Hypothalamus (tissue), 51 donors: ENCODE measurements at places on chromosomes 4 and X.

- no peak for DNase-seq
Measured at GRCh38 chr4:24923550-24923949, 10.7 kb upstream of the CCDC149 start.

DNA sequence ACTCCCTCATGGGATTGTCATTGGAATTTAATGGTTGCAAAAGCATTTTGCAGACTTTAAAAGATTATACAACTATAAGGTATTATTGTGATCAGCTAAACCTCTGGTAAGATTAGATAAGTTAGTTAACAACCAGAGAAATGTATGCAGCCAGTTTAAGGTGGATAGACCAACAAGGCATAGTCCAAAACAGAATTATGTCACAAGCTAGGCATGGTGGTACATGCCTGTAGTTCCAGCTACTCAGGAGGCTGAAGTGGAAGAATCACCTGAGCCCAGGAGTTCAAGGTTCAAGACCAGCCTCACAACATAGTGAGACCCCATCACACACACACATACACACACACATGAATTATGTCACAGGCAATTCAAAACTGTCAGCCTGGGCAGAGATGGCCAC, 54.7 kb upstream of the KLHL13 start:
- no peak for DNase-seq

DNA sequence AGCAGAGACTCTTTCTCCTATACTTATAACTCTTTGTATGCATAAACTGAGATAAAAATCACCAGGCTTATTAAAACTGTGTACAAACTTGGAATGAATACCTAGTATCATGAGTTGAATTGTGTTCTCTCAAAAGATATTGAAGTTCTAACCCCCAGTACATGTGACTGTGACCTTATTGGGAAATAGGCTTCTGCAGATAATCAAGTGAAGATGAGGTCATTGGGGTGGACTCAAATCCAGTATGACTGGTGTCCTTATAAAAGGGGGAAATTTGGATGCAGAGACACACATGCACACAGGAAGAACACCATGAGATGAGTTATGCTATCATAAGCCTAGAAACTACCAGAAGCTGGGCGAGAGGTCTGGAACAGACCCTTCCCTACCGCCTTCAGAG, 26.2 kb downstream of the ZNF827 start:
- DNase-seq = no peak

GRCh38 chr4:41873380-41874295, 61.6 kb upstream of the TMEM33 start:
- no peak for DNase-seq

DNA sequence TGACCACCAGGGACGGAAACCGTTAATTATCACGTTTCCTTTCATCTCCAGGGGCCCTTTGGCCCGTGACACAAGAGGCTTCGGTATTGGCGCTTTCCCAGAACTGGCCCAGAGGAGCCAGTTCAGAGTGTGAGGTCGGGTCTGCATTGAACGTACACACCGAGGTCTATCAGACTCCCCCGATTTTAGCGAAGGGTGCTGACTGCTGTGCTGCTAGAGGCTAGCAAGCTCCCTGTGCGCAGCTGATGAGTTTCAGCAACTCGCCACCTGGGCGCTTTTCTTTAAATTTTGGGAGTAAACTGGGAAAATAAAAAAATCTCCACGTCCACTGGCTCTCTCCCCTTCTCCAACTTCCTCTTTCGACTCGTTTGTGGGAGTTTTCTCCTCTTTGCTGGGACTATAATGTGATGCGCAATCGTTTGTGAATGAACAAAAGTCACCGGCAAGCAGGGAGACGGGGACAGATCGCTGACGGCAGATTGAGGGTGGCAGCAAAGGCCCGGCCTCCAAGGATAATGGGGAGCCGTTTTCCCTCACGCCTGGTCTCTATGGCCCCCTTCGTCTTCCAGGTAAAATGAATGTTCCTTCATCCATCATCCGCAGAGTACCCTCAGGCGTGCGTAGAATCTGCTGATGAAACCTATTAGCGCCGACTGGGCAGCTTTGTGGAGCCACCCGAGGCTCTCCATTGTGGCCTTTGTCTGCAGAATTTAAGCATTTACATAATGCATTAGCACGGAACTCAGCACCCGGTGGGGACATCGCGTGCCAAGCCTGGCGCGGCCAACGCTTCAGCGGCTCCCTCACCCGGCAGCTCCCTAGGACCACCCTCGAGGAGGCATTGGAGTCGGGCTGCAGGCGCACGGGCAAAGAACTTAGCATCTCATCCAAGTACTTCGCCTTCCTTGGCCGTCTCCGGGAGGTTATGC, 1.6 kb upstream of the LRAT start:
- no peak for DNase-seq

DNA sequence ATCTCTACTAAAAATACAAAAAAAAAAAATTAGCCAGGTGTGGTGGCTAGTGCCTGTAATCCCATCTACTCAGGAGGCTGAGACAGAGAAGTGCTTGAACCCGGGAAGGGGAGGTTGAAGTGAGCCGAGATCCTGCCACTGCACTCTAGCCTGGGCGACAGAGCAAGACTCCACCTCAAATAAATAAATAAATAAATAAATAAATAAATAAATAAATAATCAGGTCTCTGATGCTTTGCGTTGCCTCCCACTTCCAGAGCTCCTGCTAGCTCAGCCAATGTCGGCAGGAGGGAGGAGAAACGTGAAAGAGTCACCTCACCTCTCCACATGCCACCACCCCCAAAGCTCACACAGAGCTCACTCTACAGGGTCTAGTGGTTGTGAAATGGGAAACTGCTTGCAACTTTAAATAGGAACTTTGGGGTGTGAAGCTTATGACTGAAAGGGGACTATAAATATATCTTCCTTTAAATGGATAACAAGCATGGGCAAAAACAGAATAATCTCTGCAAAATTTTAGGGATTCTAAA, 7.9 kb downstream of the SMIM31 start:
- DNase-seq = no peak

GRCh38 chr4:153205757-153206156, 1.5 kb downstream of the TRIM2 start:
- no peak for DNase-seq

- DNase-seq = peak; percentile 67
Measured at GRCh38 chrX:153470411-153471363, at the start of gene HAUS7. HAUS7 (minus strand) TSS chrX:153470576; CDS start chrX:153470557, 19 bp downstream.

GRCh38 chr4:153112041-153112441, 92.2 kb upstream of the TRIM2 start:
- DNase-seq = no peak
